ENCODE measurements at places on chromosomes 11 and 22.

GRCh38 chr11:118342503-118343161 lies at the start of gene CD3D:
TSS of gene CD3D (minus strand) at chr11:118342705. CDS start at chr11:118342607, 98 bp downstream.
- H3K4me3 ChIP-seq, result peak within 1 kb of the TSS; percentile 32
- no peaks in the 10 kb centered on the region for H3K4me1 ChIP-seq
- peak within 1 kb of the TSS; percentile 30 for H3K27ac ChIP-seq
- DNase-seq, result no peak

DNA sequence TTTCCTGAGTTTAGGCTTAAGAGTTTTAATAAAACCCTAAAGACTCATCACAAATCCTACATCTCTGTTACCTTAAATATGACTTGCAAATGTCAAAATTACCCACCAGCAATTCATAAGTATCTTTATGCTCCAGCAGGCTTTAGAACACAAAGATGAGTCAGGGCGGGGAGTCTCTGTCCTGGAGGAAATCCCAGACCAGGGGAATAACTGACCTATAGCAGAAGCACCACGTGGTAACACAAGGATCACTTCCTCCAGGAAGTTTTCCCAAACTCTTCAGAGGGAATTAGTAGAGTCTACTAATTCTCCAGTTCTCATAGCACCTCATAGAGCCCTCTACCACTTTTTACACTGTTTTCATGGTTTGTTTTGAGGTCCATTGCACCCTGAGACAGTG lies 217.0 kb downstream of the NAV2 start:
- DNase-seq, result no peak
- H3K4me1 ChIP-seq, result no peaks in the 10 kb centered on the region
- no peak overlapping the region for H3K4me3 ChIP-seq
- no peaks in the 10 kb centered on the region for H3K27me3 ChIP-seq
- peaks cover 13% of the 10 kb centered on the region for H3K36me3 ChIP-seq

DNA sequence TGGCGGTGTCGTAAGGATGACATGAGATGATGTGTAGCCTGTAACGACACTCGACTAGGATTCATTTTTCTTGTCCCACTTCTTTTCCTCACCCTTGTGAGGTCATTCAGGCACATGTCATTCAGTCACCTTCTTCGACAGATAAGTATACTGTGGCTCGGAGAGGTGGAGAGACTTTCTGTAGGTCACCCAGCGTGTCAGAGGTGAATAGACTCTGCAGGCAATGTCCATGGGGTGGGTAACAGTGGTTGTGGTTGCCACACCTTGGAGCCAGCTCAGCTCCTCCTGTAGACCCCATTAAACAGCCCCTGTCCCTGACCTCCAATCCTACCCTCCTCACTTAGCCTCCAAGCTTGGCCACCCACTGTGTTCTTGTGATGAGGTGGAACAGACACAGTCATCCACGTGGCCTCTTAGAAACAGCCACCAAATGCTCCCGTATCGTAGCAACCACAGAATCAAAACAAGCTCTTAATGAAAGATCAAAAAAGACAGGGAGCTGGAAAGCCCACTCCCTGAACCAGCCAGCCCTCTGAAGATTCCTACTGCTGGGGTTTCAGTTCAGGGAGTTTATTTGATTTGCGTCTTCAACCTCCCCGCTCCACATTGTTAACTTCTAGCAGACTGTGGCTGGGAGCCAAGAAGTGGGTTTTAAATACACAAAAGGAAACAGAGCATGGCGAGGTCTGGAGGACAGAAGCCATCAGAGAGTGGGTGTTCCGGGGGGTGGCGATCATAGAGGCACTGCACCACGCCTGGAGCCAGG lies 89.0 kb upstream of the GRK3 start:
- DNase-seq, result no peak
- peaks cover 9% of the 10 kb centered on the region for H3K4me1 ChIP-seq
- no peak overlapping the region for H3K4me3 ChIP-seq
- no peak overlapping the region for H3K27ac ChIP-seq
- no peaks in the 10 kb centered on the region for H3K36me3 ChIP-seq

DNA sequence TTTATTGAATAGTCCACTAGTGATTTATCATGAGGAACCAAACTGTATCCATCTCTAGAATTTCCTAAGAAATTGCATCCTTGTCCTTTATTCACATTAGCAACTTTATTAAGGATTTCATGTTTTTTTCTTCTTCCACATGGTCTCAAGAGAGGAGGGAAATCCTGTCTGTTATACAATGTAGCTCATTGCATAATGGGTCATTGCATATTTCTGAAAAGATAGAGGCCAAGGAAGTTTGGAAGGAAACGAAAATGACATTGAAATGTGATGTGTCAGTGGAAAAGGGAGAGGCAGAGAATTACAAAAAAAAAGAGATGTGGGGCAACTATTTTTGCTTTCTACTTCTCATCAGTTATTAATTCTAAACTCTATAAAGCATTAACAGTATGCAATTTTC lies 353.1 kb downstream of the METTL15 start:
- H3K27me3 ChIP-seq, result no peaks in the 10 kb centered on the region
- H3K4me1 ChIP-seq, result no peaks in the 10 kb centered on the region
- H3K4me3 ChIP-seq, result no peak overlapping the region
- H3K36me3 ChIP-seq, result no peaks in the 10 kb centered on the region

DNA sequence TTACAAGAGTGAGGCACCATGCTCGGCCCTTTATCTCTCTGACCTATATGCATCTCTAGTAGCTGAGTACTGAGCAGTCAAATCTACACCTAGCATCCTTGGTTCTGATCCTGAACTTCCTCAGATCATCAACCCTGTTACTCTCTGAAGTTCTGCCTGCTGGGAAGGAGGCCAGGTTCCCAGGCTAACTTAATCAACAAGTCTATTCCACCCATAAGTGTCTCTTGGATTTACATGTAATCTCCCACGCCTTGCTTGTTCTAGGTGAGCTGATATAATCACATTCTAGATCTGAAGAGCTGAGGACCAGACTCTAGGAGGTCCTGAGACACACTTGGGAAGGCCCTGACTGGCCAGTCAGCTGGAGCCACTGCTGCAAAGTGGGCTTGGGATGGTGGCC lies 22.1 kb downstream of the CABP7 start:
- H3K4me1 ChIP-seq, result no peaks in the 10 kb centered on the region
- DNase-seq, result no peak
- H3K4me3 ChIP-seq, result no peak overlapping the region
- H3K27me3 ChIP-seq, result no peaks in the 10 kb centered on the region
- no peak overlapping the region for H3K27ac ChIP-seq
- peaks cover 37% of the 10 kb centered on the region for H3K36me3 ChIP-seq

GRCh38 chr11:48307760-48308386 lies 1.9 kb downstream of the OR4S1 start:
- H3K27ac ChIP-seq, result no peak overlapping the region
- no peaks in the 10 kb centered on the region for H3K27me3 ChIP-seq
- no peak overlapping the region for H3K4me3 ChIP-seq
- H3K36me3 ChIP-seq, result no peaks in the 10 kb centered on the region
- no peaks in the 10 kb centered on the region for H3K4me1 ChIP-seq

DNA sequence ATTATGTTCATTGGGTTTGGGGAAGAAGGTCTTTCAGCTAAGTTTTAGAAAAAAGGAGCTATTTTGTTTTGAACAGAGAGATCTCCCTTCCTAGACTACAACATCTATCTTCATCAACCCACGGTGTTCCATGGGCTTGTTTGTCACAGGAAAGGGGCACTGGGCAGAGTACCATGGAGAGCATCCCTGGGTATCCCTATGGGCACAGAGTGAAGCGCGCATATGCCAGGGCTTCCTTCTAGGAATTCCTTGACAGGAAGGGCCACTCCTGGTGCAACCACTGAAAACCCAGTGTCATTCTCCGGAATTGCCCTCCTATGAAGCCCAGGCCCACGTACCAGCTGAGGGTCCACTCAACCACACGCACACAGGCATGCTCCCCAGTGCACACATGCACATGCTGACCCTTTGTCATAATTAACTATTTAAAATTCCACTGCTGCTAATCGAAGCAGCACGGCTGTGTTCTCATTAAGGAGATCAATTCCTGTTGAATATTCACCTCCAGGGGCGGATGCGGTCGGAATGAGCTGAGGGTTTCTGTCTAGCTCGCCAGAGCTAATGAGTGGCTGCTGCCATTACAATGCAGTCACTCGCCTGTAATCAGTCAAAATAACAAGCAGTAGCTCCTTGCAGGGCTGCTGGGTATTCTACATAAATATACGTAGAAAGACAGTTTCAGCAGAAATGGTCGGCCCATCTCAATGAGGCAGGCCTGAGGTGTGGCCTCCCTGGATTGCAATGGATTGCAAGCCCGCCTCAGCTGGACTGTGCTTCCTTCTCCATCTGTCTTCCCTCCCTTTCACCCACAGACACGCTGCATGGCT lies 512.5 kb downstream of the OPCML start:
- H3K27me3 ChIP-seq, result peaks cover 8% of the 10 kb centered on the region
- no peaks in the 10 kb centered on the region for H3K36me3 ChIP-seq
- DNase-seq, result no peak

DNA sequence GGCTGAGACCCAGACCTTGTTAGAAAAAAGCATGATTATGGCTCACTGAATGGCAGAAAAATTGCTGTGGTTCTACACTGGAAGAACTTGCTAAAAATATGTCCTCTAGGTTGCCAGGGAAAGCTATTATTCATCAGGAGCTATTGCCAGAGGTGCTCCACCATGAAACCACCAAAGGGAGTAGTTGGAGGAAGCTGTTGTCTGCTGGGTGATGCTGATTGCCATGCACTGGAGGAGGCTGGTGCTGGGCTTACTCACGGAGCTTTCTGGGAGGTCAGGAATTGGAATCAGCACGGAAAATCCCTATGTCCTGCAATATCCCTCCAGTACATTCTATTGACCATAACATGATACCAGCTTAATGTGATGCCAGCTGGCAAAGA lies 199.6 kb upstream of the ZBED5 start:
- H3K4me1 ChIP-seq, result no peaks in the 10 kb centered on the region

- peaks cover 25% of the 10 kb centered on the region for H3K27me3 ChIP-seq
- H3K27ac ChIP-seq, result no peak overlapping the region
- H3K4me3 ChIP-seq, result no peak overlapping the region
- H3K36me3 ChIP-seq, result no peaks in the 10 kb centered on the region
- H3K4me1 ChIP-seq, result peaks cover 31% of the 10 kb centered on the region
- DNase-seq, result no peak
Measured at GRCh38 chr11:57462597-57462996, 2.3 kb downstream of the RTN4RL2 start.

DNA sequence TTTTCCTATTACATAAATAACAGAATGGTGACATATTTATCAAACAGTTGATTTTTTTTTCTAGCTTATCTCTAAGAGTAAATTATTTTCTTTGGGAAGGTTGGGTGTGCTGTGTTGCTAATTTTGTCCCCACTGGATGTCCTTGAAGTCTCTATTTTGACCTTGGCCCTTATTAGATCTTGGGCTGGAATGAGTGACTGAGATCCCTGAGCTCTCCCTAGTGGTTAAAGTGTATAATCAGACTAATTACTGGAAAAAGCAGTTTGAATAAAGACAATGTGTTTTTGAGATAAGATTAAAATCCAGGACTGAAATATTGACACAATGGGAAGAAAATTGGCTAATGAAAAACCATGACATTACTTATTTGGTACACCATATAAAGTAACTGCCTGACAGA lies 56.1 kb downstream of the AASDHPPT start:
- H3K4me3 ChIP-seq, result no peak overlapping the region
- H3K36me3 ChIP-seq, result no peaks in the 10 kb centered on the region
- DNase-seq, result no peak

DNA sequence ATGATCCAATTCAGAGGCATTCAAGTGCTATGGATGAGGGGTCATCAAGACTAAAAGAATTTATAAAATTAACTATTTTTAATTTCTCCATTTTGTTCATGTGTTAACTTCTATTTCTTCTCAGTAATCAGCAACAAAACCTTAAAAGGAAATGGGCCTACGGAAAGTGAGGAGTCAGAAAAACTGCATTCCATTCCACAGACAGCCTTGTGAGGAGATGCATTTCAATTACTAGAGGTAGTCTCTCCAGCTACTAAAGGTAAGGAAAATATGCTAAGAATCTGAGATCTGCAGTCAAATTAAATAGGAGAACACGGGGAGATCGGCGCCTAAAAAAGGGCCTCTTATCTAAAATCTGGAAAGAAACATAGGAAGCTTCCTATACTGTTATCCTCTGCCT lies 661.7 kb downstream of the DLG2 start:
- H3K27ac ChIP-seq, result no peak overlapping the region
- no peaks in the 10 kb centered on the region for H3K36me3 ChIP-seq

DNA sequence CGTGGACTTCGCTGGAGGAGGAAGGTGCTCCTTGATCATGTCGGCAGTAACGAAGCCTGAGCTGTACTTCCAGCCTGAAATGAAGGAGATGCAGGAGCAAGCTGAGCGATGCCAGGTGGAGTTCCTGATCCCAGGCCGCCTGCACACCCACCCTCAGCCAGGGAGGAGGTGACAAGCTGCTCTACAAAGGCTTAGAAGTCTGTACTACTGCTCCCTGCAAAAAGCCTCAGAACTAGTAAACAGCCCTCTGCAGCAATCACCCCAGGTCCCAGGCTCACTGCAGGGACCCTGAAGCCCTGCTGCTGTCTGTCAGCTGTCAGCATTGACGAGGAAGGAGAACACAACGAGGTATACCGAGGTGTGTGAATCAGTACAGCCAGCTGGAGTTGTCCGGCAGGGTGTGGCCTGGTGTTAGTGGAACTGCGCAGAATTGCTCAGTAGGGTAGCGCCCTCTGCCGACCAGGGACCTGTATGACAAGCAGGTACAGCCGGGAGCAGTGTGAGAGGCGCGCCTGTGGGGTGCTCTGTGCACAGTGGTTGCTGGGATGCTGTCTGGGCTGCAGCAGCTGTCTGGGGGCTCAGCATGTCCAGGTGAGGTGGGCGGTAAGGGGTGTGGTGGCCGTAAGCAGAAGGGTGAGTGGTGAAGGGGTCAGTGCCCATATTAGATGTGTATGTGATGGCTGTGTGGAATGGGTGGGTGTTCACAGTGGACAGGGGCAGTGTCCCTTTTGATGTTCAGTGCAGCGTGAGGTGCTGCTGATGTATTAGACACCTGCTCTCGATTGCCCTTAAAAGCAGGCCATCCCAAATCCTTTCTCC lies 7.6 kb downstream of the CYB5R2 start:
- no peaks in the 10 kb centered on the region for H3K27me3 ChIP-seq

DNA sequence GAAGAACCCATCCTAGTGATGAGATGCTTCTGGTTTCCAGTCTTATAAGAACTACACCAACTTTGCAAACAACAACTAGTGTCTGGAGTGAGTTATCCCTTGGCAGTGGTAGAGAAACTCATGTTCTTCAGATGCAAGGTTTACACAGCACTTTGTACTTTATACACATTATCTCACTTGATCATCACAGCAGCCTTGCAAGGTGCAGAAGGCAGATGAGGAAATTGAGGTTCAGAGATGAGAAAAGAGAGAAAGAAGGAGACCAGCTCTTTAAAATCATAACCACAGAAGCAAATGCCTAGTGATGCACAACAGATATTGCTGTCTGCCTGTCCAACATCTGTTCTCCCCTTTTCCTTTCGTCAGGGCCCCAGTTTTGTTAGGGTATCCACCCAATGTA lies 16.7 kb upstream of the CD44 start:
- H3K36me3 ChIP-seq, result no peaks in the 10 kb centered on the region
- H3K27ac ChIP-seq, result no peak overlapping the region
